Substantia nigra (tissue), 51 donors: ENCODE measurements at places on chromosomes 3 and 15.

DNA sequence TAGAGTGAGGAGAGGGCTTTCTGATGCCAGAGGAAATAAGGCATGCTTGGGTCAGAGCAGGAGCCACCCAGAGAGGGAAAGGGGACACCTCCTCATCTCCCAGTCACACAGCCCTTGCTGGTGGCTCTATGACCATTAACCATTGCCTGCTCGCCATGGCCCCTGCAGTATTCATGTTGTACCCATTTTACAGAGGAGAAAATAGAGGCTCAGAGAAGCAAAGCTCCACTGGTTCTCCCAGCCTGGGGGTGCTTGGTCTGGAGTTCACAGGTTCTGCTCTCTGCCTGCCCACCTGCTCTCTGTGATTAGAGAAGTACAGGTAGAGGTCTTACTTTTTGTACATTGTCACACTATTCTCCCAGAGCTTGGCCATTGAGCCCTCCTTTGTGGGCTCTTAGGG, 56.2 kb downstream of the LINGO1 start:
- no peak for DNase-seq

- no peak for DNase-seq
Measured at GRCh38 chr3:41158947-41159346, 40.4 kb upstream of the CTNNB1 start.

DNA sequence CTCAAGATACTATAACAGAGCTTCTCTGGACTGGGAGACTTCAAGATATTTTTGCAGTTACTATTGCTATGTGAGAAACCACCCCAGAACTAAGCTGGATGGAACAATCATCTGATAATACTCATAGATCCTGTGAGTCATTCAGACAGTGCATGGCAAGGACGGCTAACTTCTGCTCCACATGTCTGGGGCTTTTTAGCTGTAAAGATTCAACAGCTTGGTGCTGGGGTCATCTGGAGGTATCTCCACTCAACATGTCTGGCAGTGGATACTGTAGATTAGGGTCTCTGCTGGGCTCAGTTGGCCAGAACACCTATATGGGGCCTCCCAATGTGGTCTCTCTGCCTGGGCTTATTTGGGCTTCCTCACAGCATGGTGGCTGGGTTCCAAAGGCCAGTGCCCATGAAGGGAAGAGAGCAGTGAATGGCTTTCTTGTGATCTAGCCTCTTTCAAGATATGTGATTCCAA, 117.3 kb upstream of the SLC7A14 start:
- DNase-seq = no peak

GRCh38 chr3:33949074-33949473, 150.6 kb downstream of the PDCD6IP start:
- no peak for DNase-seq

- no peak for DNase-seq
Measured at GRCh38 chr3:126257984-126258383, 77.6 kb upstream of the ALDH1L1 start.

- no peak for DNase-seq
Measured at GRCh38 chr3:100073714-100074307, 40.5 kb downstream of the FILIP1L start.

GRCh38 chr15:88843334-88843733, 40.1 kb downstream of the ACAN start:
- no peak for DNase-seq

- DNase-seq = peak; percentile 43
Measured at GRCh38 chr3:64109438-64109837, 86.1 kb upstream of the PSMD6 start.

DNA sequence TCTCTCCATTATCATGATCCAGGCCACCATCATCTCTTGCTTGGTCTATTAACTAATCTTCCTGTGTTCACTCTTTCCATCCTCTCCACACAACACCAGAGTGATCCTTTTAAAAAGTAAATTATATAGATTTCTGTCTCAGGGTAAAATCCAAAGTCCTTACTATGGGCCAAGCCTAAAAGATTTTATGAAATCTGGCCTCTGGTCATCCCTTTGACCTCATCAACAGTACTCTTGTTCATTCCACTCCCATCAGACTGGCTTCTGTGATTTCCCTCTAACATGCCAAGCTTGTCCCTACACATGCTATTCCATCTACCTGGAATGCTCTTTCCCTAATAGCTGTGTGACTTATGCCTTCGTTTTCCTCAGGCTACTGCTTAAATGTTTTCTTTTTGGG, 8.3 kb upstream of the TIPARP start:
- DNase-seq = no peak

DNA sequence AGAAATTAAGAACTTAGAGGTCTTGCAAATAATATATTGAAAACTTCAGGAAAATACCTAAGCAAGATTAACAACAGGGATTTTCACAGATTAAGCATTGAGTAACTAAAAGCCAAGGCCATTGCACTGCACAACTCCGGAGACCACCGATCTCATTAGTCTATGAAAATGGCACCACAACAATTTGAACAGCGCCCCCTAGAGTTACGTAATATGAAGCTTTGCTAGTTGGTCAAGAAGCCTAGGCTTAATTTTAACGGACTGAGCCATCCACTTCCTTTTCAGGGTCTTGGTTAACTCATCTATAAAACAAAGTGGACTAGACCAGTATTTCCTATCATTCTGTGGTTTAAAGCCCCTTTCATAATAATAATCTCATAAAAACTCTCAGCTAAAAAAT, 24.8 kb downstream of the TMEM212 start:
- no peak for DNase-seq

GRCh38 chr15:71549091-71549490, 261.3 kb upstream of the NR2E3 start:
- DNase-seq = no peak

GRCh38 chr3:10280177-10280529, 12.6 kb downstream of the GHRL start:
- DNase-seq = no peak

DNA sequence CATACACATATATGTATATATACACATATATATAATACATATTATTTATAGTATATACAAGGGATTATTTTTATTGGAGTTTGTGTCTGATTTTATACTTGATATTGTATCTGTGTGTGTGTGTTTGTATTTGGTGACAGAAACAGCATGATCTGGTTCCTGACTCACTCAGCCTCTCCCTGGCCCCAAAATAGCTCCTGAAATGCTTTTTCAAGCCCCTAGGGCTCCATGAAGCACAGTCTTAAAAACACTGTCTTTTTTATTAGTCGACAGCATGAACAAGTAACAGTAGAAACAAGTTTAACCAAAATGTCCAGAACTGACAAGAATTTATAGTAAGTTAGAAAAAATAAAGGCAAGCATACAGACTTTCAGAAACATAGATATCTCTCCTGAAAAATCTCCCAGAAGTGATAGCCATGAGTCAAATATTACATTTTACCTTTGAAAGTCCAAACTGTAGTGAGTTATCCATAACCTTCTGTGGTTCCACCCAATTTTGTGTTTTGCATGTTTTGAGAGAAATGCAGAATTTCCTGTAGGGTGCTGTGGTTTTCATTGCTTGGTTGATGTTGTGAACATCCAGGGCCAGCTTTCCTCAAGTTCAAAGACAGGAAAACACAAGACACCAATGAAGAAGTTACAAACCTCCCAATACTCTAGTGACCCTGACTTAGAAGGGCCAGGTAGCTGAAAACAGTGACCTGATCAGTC, 98.5 kb upstream of the CCDC80 start:
- DNase-seq = no peak

DNA sequence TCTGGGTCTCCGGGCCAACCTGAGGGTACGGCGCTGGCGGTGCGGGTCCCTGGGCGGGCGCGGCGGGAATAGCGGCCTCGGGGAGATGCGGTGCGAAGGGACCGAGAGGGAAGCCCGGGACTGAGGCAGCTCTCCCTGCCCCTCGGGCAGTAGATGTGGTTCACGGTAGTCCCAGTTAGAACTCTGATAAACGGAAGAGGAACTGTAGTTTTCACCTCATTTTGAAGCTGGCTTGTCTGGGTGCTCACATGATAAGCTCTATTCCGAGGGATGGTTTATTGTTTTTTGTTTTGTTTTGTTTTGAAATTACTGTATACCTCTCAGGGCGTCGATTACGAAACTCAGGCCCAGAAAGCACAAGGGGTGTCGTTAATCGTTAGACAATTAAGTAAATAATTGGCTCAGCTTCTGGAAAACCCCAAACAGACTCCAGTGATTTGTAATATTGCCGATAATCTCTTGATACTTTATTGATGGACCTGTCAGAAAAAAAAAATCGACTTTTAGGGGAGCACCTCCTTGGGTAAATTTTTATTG, 413 bp downstream of the NUSAP1 start:
- DNase-seq = no peak

DNA sequence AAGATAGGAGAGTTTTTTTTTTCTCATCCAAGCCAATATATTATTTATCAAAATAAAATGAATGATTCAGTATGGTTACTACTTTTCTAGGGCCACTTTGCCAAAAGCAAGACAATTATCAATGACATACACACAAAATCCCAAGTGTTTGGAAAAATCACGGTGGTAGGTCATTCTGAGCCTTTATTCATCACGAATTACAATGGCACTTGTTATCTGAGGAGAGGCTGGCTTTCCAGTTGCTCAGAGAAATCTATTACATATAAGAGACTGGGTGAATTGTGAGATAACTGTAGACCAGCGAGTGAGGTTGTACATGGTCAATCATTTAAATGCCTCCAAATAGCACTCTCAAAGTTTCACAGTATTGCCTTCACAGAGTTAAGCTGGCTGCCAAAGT, 20.4 kb upstream of the FGF12 start:
- no peak for DNase-seq

GRCh38 chr15:99682455-99682854, 50.8 kb downstream of the LYSMD4 start:
- no peak for DNase-seq

GRCh38 chr3:2446146-2446545, 347.5 kb downstream of the CNTN4 start:
- no peak for DNase-seq

GRCh38 chr3:194941360-194941955, 255.8 kb downstream of the FAM43A start:
- DNase-seq = no peak

- no peak for DNase-seq
Measured at GRCh38 chr15:90306560-90306959, 41.1 kb downstream of the NGRN start.

- DNase-seq = no peak
Measured at GRCh38 chr15:26893351-26894065, 26.6 kb downstream of the GABRA5 start.

DNA sequence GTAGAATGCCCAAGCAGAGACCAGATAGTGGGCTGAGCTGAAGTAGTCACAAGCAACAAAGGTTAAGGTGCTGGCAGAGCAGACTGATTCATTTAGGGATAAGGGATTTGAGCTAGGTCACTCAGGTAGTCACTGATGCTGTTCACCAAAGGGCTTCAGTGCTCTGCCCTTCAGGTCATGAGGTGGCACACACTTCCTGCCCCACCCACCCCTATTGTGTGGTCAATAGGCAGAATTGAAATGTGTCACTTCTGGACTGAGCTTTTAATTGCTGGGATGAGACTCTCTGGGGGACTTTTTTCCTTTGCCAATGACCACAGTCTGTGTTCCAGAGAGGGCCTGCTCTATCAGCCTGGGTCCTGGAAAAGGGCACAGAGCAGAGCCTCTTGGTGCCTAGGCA, 2.9 kb upstream of the DIS3L start:
- DNase-seq = no peak

- DNase-seq = no peak
Measured at GRCh38 chr15:68078365-68078764, 24.2 kb downstream of the PIAS1 start.

GRCh38 chr3:108006077-108006771, 84.6 kb downstream of the CD47 start:
- DNase-seq = no peak

- DNase-seq = no peak
Measured at GRCh38 chr3:157906627-157907026, 199.6 kb downstream of the SHOX2 start.

GRCh38 chr3:30741889-30742288, 135.5 kb downstream of the TGFBR2 start:
- no peak for DNase-seq

DNA sequence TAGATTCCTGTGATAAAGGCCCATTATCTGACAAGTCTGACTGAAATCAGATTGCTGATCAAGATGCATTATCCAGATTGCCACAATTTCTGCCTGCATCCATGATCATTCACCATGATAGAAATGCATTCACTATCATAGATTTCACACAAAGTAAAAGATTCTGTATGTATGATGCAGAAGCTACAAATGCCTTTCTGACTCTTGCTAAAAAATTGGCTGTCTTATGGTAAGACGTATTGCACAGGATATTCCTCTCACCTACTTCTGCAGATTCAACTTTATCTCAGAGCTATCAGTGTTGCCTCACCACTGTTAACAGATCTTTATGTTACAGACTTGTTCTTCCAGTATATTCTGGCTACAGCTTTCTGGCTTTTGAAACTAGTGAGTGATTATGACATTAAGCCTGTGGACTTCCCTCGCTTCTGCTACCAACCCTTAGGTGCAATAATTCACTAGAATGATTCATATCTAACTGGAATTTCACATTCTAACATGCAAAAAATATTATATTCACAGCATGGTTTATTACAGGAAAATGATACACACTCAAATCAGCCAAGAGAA, 955.3 kb downstream of the EPHA3 start:
- no peak for DNase-seq

GRCh38 chr3:31546162-31546561, 13.4 kb downstream of the STT3B start:
- DNase-seq = no peak

- no peak for DNase-seq
Measured at GRCh38 chr3:12981306-12982275, 91.6 kb downstream of the IQSEC1 start.

- DNase-seq = no peak
Measured at GRCh38 chr15:85745525-85746150, 49.1 kb downstream of the KLHL25 start.

DNA sequence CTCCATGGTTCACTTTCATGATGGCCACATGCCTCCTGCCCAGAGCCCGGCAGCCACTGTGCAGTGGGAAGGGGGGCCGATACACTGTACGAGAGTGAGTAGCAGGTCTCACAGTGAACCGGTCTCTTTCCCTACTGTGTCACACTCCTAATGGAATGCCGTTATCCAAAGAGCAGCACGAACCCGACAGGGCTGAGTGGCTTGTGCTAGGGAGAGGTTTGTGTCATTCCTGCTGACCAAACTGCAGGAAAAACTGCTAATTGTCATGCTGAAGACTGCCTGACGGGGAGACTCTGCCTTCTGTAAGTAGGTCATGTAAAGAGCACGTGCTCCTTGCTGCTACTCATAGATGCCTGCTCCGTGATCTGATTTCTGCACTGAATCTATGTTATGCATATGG, 105.1 kb downstream of the ARPP21 start:
- no peak for DNase-seq

- DNase-seq = no peak
Measured at GRCh38 chr3:106025151-106025722, 156.4 kb upstream of the CBLB start.

- no peak for DNase-seq
Measured at GRCh38 chr3:168161696-168162095, 66.0 kb upstream of the GOLIM4 start.

DNA sequence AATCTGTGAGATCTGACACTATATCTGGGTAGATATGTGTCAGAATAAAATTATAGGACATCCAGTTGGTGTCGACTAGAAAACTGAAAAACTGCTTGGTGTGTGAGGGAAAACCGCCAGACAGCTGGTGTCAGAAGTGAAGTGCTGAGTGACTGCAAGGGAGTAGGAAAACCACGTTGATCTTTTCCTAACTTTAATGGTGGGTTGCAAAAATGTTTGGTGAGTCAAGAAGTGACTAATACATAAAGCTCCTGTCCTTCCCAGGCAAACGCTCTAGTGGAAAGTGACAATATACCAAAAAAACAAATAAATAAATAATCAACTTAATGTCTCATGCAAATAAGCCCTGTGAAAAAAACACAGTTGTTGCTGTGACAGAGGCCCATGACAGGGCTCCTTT, 7.3 kb upstream of the CD96 start:
- no peak for DNase-seq

GRCh38 chr3:51703761-51704510, 2.9 kb upstream of the GRM2 start:
- no peak for DNase-seq
